ENCODE measurements at places on chromosomes 11 and 22.

DNA sequence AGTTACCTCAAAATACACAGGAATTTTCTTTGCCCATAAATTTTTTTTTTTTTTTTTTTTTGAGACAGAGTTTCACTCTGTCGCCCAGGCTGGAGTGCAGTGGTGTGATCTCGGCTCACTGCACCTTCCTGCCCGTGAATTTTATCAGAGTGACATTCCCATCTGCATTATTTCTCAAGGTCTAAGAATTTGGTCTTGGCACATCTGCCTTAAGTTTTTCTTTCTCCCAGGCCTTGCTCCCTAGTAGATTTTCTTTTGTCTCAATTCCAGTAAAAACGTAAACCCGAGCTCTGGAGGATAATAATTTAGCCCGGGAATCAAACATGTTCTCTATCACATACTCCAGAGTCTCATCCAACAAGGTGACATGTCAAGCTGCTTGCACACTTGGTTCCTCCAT is 12.4 kb downstream of the TRIM6 start:
- DNase-seq = no peak

GRCh38 chr11:46352063-46352841 is 5.0 kb downstream of the DGKZ start:
- DNase-seq = peak; percentile 20

DNA sequence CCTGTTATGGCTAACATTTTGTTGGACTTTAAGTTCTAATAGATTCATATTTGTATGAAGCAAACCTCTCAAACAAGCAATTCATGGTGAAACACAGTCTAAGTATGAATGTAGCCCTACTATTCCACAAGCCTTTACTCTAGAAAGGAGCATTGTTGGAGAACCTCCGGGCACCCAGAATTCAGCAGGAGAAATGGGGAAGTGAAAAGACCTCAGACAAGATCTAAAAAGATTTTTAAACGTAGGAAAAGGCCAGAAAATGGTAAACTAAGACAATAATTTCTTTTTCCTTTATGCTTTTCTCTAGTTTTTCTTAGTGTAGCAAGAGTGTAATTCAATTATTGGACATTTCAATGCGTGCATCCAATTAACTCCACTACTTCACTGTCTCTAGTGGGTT is 426.4 kb downstream of the INSC start:
- DNase-seq = no peak

DNA sequence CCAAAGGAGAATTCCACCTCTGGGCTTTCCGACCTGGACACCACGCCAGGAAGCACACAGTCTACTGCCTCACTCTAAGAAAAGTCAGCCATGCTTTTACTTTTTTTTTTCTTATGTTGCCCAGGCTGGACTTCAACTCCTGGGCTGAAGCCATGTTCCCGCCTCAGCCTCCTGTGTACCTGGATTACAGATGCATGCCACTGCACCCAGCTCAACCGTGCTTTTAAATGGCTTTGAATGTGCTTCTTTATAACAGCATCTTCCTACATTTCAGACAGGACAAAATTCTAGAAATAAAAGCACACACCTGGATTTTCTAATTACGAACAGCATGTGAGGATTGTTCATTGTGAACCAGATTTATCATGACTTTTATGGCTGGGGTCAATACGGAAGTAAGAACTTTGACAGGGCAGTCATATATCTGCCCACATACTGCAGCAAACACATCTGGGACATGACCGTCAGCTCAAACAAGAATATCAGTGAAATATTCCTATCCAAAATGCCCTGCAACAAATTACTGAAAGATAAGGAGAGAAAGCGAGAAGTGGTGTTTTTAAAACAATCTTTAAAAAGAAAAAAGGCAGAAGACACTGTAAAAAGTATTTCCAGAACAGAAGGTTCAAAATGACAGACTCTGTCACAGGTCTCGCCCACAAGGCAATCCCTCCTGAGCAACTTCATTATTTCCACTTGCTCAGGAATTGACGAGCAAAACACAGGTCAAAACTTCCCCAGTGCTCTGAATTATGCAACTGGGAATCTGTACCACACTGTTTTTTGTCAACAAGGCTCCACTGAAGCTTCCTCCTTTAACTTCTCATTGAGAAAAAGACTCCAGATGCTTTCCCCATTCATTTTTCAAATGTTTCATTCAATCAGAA is 42.1 kb downstream of the PACSIN2 start:
- DNase-seq = no peak

DNA sequence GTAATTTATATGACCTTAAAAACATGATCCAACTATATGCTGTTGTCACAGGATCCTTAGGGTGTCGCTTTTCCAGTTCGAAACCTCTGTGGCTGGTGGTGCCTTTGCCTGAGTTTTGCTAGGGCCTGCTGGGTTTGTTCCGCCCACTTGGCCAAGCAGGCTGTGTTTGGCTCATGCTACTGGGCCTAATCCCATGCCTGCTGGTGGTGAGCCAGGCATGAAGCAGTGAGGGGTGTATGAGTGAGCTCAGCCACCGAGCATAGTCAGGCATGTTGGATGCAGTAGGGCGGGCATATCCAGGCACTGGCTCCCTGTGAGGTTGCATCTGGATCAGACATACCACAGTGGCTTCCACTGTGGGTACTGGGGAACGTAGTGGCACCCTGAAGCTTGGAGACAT is 16.3 kb downstream of the NPAT start:
- DNase-seq = no peak

GRCh38 chr22:29308791-29309262 is 2.4 kb downstream of the GAS2L1 start:
- DNase-seq = no peak

DNA sequence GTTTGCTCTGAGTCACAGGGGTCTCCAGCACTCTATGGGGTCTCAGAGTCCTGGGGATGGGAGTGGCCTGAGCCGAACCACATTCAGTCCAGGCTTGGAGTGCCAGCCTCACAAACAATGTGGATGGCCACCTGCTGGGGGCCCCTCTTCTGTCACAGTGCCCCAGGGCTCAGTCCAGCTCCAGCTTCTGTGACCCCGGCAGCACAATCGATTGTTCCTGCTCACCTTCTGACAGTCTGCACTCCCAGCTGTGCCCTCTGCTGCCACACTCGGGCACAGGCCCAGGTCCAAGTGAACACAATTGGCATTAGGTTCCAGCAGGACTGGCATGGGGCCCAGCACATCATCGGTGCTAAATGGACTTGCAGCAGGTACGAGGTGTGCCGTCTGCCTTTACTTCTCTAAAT is 84.8 kb downstream of the TP53I11 start:
- DNase-seq = no peak

Data from HCEC 1CT (cell line).